ENCODE measurements at places on chromosomes 2 and 18.

GRCh38 chr2:161438598-161438997 lies 22.5 kb downstream of the TBR1 start:
- no peak for DNase-seq

DNA sequence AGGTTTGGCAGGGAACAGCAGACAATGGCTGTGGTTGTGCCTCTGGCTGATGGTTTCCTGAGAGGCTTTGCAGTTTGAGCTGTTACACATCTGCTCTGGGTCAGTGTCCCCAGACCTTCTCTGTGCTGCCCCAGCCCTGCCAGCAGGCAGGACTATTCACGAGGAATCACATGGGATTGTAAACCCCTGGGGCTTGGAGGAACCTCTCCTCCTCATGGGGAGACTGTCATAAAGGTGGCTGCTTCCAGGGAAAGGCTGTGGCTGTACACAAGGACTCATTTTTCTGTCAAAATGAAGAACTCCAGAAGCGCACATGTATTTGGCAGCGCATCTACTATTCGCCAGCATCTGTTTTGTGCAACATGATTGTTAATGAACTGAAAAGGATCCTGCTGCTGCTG lies 142.6 kb upstream of the CYP1B1 start:
- no peak for DNase-seq

DNA sequence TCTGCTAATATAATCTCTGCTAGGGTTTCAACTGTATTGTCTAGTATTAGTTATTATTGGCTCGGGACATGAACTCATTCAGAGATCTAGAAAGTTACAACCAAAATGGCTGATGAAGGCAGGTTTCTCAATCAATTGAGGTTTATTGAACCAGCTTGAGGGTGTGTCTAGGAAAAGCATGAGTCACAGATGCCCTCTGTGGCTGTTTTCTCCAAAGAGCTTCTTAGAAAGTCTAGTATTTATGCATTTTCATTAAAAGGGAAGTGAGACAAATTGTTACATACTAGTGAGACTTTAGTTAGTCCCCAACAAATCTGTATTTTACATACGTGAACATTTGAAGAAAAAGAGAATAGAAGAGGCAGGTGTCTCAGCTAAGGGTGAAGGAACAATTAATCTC lies 23.0 kb upstream of the RTTN start:
- no peak for DNase-seq

- DNase-seq = no peak
Observed at GRCh38 chr2:48357351-48357750, 172.6 kb upstream of the STON1 start.

DNA sequence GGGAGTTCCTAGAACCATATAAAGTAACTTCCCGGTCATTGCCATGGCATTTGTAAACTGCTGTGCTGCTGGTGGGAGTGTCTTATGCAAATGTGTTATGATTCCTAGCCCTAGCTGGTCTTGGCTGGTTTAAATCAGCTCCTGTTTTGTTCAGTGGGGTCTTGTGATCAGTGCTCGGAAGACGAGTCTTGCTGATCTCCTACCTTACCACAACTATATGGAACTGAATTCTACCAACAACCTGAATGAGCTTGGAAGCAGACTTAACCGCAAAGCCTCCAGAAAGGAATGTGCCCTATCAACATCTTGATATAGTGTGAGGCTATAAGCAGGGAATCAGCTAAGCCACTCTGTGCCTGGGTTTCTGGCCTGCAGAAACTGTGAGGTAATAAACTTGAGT lies 33.5 kb downstream of the POLE4 start:
- no peak for DNase-seq

- DNase-seq = no peak
Observed at GRCh38 chr2:128628996-128629395, 310.3 kb upstream of the HS6ST1 start.

DNA sequence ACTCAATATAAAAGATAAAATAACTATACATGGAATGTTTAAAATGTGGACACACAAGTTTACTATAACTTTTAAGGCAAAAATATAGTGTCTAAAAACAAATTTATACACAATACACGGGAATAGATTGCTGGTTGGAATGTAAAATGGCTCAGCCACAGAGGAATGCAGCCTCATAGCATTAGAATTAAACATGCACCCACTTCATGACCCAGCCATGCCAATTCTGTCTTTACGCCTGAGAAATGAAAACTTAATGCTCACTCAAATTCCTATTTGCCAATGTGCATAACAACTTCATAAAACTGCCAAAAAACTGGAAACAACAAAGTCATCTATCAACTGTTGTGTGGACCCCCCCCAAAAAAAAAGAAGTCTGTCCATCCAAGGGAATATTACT lies 1006.6 kb upstream of the POU3F3 start:
- DNase-seq = no peak

DNA sequence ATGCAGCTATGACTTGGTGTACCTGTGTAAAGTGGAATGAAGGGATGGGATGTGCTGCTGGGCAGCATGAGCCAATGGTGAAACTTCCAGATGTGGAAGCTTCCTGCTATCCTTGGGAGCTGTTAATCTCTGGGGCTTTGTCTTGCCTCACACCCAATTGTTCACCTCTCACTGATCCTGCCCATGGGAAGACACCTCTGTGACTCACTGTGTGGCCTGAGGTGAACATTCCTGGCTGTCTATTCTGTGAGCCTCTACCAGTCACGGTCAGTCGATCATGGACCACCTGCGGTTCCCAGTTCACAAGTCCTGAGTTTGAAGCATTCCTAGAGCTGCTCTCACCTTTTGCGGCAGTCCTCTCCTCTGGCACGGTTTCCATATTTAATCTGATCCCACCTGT lies 12.1 kb downstream of the NEURL3 start:
- DNase-seq = no peak

DNA sequence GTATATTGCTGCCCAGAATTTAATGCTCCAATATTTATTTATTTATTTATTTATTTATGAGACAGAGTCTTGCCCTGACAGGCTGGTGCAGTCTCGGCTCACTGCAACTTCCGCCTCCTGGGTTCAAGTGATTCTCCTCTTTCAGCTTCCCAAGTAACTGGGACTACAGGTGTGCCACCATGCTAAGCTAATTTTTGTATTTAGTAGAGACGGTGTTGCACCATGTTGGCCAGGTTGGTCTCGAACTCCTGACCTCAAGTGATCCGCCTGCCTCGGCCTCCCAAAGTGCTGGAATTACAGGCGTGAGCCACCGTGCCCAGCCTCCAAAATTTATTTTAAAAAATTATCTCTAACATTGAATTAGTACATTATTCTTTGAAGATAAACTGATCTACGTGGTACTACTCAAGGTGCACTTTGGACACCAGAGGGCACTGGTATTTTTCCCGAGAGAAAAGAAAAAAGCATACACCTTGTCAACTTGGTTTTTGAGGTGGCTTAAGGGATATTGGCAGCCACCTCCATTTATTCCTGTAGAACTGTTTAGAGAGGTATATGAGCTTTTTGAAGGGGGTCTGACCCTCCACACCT lies 1.4 kb upstream of the IDH1 start:
- DNase-seq = no peak

DNA sequence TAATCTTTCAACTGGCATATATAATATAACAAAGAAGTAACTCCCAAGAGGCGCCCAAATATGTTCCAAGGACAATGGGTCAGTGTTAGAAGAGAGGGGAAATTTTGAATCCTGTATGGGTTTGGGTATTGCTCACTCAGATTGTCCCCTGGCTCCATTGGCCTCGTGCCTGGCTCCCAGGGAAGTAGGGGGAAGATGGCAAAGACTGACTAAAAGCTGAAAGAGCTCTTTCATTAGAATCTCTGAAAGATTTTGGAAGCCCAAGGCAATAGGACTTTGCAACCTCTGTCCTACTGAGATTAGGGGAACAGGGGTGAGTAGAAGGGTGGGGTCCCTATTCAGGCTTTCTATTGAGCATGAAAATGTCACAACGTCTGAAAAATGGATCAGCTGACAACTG lies 1272.8 kb upstream of the ZEB2 start:
- no peak for DNase-seq

DNA sequence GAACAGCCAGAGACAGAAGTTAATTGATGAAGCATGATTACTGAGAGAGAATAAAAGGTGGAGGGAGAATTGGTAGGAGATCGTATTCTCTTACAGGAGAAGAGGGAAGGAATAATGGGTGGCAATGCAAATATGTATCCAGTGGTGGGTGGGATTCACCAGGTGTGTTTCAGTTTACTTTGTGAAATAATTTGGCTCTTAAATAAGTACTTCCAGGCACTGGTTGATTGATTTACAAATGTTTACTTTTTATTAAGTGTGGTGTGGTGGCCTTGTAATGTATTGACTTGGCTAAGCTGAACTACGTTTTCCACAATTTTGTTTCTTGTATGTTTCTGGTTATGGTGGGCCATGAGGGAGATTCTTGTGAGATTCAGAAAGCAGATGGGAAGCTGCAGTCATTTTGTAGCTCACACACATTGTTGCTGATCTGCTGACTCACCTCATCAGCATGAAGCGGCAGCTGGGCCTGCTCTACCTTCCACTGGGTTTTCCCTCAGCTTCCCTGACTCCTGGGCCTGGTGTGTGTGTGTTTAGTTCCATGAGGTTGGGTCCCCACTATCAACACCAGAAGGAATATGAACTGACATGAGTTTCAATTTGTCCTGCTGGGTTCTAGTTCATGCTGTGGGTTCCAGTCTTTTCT lies 32.6 kb downstream of the MYL12B start:
- no peak for DNase-seq

DNA sequence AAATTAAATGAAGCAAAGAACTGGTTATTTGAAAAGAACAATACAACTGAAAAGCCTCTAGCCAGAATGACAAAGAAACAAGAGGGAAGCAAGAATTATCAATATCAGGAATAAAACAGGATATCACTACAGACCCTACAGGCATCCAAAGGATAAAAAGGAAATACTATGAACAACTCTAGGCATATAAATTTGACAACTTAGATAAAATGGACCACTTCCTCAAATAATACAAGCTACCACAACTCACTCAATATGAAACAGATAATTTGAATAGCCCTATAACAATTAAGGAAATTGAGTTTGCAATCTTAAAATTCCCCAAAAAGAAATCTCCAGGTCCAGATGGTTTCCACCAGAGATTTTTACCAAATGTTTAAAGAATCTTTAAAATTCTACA lies 19.8 kb downstream of the RPRD1A start:
- no peak for DNase-seq

GRCh38 chr18:75043478-75043877 lies 165.5 kb downstream of the PTGR3 start:
- DNase-seq = no peak

GRCh38 chr2:13558368-13558767 lies 841.6 kb downstream of the TRIB2 start:
- DNase-seq = no peak

DNA sequence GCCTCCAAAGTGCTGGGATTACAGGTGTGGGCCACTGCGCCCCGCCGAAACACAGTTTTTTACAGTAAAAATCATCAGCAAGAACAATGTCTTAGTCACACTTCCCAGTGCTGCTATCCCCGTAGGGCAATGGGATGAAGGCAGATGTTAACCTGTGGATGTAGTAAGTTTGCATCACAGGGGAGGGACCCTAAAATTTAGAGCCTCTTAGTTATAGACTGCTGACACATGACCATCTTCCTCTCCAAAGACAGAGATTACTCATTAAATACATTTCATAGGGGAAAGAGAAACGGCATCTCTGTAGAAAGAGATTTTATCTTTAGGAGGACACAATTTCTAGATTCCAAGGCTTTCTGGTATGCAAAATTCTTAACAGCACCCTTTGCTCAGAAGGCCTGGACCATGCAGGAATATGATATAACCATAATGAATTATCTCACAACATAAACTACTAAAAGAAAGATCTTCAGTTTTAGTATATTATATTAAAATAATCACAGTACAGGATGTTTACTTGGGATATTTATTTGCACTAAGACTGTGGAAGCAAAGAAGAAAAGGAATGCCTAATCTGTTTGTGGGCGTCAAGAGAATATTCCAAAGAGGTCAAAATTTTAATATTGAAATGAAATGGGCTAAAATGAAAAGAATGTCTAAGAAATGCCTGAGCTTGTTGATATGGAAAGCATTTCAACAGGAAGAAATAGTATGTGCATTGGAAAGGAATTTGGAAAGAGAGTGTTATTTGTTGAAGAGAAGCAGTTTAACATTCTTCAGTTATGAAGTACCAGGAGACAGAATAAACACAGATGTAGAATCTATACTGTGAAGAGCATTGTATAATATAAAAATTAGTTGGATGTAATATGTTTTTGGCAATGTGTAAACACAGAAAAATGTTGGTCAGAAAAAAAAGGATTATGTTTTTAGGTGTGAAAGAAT lies 1228.3 kb upstream of the CHAC2 start:
- no peak for DNase-seq

- DNase-seq = peak; percentile 21
Observed at GRCh38 chr2:230714136-230714480, 1.5 kb downstream of the CAB39 start.

DNA sequence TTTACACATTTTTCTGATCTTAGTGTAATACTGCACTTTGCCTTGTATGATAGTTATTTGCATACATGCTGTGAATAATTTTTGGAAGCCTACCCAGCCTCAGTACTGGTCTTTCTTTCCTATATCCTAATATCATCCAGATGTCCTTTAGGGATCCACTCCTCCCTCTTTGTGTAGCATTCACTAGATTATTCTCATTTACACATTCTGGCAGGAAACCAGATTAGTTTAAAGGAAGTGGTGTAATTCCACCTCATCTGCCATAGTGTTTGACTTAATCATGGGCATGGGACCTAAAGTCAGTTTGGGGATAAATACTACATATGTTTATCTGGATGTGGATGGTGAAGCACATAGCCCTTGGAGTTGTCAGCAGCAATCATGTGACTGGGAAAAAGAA lies 444.9 kb upstream of the MAP2 start:
- DNase-seq = no peak

- DNase-seq = no peak
Observed at GRCh38 chr2:102618452-102619413, 620 bp upstream of the SLC9A2 start.

- DNase-seq = no peak
Observed at GRCh38 chr2:233491326-233491725, 75.3 kb downstream of the USP40 start.

DNA sequence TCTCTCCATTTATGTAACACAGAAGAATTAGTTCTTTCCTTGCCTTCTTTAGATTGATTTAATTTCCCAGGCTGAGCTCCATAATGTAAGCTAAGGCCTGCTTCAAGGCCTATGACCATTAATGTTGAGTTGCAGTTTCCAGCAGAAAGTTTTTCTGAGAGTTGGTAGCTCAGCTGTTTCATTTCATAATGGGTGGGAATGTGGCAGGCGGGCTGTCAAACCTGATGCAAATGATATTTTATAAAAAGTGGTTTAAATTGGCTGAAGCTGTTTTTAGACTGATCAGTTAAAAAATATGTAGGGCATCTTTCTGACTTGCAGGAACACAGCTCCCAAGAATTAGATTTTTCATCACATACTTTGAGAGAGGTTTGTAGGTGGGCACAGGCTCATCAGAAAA lies 40.4 kb upstream of the FSHR start:
- no peak for DNase-seq

GRCh38 chr2:31371691-31372090 lies 42.9 kb downstream of the XDH start:
- no peak for DNase-seq

Data from stimulated activated CD4-positive, alpha-beta T cell treated with anti-CD3 and anti-CD28 coated beads, TNF-alpha, amount 100 ng/mL, for 4 hours (primary cell).